Kidney tubule cell (primary cell): ENCODE measurements at places on chromosomes 11 and 22.

GRCh38 chr11:88522624-88523385, 185.3 kb upstream of the CTSC start:
- DNase-seq = no peak

- DNase-seq = no peak
These were observed 1526.8 kb downstream of the BRD1 start for GRCh38 chr22:48300877-48301276.

DNA sequence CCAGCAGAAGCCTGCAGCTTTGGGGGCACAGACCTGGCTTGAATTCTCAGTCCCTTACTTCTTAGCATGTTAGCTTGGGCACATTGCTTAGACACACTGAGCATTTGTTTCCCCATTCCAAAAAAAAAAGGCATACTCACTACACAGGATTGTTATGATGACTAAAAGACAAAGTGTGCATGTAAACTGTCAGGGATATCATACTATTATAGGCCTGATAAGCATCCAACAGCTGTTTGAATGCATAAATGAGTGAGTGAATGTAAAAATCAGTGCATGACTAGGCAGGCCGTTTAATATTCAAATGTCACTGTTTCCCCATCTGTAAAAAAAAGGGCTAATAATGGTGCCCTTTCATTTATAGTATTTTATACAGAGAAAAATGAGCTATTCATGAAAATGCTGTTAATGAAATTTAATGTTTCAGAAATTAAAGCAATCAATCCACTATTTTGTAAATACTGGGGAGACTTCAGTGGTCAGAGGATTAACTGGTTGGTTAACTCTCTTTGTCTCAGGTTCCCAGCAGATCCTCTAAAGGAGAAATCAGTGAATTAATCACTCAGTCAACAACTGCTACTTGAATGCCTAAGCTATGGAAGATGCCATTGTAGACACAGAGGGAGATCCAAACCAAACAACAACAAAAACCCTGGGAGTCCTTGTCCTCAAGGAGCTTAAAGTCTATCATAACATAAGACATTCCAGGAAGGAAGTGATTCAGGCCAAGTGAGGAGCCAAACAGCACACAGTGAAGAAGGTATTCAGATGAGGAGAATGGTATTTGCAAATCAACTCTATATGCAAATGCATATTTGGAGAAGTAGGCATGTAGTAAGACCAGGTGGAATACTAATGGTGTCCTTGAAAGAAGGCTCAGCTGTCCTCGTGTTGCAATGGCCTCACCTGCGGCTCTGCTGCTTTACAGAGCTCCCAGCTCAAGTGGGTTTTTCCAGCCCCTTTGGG, 26.8 kb downstream of the BARX2 start:
- peak; percentile 33 for DNase-seq

GRCh38 chr11:132062541-132062940, 692.1 kb downstream of the NTM start:
- DNase-seq = no peak

GRCh38 chr11:12800032-12800671, 125.9 kb downstream of the TEAD1 start:
- DNase-seq = peak; percentile 93

- no peak for DNase-seq
These were observed 7.9 kb downstream of the TIGD3 start for GRCh38 chr11:65362320-65362931.
